ENCODE measurements at places on chromosomes 1 and 21.

- no peak for DNase-seq
Observed at GRCh38 chr21:33238565-33239255, 9.0 kb downstream of the IFNAR2 start.

DNA sequence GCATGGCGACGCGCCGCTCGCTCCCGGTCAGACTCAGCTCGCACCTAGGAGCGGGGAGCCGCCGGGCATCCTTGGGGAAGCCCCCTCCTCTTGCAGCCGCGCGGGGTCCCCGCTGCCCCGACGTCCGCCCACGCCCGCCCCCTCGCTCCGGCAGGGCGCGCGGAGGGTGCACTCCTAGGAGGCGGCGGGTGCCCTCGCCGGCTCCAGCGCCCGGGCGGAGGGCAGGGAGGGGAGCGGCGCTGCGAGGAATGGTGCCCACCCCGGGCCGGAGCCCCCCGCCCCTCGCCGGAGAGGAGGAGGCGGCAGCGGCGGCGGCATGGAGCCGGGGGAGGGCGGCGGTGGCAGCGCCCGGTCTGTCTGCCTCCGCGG lies 488 bp downstream of the FAM78B start:
- no peak for DNase-seq

DNA sequence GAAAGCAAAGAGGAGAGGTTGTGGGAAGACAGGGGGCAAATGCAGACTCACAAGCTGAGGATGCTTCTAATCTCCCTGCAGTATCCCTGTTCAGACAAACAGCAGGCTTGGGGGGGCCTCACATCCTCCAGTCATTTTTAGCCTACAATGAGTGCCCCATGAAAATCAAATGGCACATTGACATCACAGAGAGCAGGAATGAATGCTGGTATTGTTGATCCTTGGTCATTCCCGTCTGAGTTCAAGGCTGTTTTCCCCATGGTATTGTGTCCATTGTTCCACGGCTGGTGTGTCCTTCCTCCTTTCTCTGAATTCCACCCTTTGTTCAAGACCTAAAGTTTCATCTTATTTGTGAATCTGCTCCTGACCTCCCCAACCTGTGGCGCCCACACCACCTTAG lies 545.6 kb downstream of the AJAP1 start:
- DNase-seq = no peak

DNA sequence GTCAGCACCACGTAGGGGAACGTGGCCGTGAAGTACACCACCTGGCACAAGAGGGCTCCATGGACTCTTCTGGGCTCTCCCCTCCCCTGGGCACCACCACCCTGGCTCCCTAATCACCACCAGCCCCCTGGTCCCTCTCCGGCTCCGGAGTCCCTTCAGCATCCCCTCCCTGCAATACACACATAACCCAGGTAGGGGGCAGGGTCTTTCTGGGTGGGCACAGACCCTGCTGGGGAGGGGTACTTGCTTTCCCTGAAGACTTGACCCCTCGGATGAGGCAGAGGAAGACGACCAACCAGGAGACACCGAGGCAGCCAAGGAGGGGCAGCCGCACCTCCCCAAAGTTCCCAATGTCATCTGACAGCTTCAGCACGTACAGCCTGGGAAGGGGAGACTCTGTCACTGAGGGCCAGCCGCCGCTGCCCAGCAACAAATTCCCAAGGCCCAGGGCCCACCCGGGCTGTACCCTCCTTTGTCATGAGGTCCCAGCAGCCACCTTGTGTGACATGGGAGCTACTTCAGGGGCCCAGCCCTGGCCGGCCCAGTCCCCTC lies 11.3 kb downstream of the CCDC24 start:
- no peak for DNase-seq

DNA sequence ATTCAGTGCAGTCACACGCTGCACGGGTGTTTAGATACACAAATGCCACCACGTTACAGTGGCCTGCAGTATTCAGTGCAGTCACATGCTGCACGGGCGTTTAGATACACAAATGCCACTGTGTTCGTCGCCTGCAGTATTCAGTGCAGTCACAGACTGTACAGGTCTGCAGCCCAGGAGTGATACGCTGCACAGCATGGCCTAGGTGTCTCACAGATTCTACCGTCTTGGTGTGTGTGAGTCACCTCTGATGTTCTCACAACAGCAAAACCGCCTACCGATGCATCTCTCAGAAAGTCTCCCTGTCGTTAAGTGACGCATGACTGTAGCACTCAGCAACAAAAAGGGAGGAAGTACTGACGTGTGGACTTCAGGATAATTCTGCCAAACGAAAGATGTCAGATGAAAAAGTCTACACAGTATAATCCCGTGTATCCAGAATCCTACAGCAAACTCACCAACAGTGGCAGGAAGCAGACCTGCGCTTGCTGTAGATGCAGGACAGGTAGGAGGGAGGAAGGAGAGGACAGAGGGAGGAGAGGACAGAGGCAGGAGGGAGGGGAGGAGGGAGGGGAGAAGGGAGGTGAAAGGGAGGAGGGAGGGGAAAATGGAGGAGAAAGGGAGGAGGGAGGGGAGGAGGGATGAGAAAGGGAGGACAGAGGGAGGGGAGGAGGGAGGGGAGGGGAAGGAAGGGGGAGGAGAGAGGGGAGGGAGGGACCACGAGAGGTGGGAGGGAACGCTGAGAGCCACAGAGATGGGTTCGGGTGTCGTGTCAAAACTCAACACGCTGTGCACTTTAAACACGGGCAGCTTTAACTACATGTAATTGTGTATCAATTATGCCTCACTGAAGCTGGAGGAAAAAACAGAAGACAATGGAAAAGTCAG lies 36.3 kb upstream of the PCBP3 start:
- no peak for DNase-seq

- DNase-seq = no peak
Observed at GRCh38 chr1:91765293-91765692, 120.7 kb downstream of the TGFBR3 start.

- peak; percentile 83 for DNase-seq
Observed at GRCh38 chr1:219587801-219588561, 24.9 kb downstream of the ZC3H11B start.

- no peak for DNase-seq
Observed at GRCh38 chr1:228794173-228794572, 58.9 kb downstream of the RHOU start.

DNA sequence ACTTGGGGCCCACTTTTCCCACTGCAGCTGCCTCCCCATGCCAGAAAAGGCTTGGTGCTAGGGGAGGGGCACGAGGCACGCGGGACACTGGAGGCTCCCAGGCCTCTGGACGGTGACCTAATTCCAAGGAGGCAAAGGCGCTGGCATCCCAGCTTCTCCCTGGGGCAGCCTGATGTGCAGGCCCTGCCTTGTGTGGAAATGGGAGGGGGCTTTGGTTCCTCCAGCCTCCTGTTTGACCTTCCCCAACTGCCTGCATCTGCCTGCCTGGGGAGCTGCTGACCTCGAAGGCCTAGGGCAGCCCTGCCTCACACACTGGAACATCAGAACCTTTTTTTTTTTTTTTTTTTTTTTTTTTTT lies 39.9 kb downstream of the KIAA1614 start:
- no peak for DNase-seq

DNA sequence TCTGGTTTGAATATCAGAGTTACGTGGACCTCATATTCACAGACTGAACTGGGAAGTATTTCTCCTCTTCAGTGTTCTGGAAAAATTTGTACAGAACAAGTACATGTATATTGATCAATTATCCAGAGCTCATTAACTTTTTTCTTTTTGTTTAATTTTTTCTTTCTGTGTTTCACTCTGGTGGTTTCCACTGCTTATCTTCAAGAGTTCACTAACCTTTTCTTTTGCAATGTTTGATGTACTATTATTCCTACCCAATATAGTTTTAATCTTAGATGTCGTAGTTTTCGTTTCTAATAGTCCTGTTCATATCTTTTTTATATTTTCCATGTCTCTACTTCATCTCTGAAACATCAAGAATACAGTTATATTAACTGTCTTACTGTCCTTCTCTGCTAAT lies 46.5 kb downstream of the TUT4 start:
- no peak for DNase-seq

Data from fibroblast of skin of back (primary cell).